ENCODE measurements at places on chromosomes 6 and 20. TPM values are rescaled to one million over a fixed set of nuclear protein-coding genes. Genes with fewer than 3 reads are reported as not detected.

- DNase-seq = no peak
Observed at GRCh38 chr6:43703512-43704429, 16.2 kb upstream of the MRPS18A start.

- no peak for DNase-seq
Observed at GRCh38 chr20:18527836-18528235, 20.1 kb downstream of the SEC23B start.

- DNase-seq = no peak
Observed at GRCh38 chr20:19211252-19211651, 1.2 kb upstream of the SLC24A3 start.

DNA sequence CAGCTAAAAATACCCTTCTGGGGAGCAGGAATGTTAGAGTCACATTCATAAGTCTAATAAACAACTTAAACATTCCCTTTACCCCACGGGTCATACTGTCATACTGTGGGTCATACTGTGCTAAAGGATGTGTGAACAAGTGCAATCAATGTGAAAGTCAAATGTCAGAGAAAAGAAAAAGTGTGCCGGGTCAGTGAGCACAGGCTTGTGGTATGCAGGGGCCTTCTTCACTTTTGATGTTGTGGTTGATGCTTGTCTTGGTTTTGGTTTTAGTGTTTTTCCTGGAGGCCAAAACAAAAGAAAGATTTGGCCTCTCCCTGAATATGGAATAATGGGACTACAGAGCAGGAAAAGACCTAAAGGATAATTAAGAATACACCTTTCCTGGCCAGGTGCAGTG lies 267.9 kb upstream of the PLN start:
- no peak for DNase-seq

DNA sequence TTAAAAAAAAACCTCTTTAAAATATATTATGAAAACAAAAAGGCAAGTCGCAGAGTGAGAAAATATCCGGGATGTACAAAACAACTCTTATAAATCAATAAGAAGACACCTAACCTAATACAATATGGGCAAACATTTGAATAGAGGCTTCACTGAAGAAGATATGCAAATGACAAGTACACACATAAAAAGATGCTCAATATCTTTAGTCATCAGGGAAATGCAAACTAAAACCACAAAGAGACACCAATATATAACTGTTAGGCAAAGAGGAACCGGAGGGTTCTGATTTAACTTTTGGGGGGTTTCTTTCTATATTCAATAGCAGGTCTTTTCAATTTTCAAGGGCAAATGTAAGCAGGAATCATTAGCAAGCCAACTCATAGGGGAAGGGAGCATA lies 480.7 kb upstream of the SPTLC3 start:
- no peak for DNase-seq

GRCh38 chr20:60820918-60821317 lies 431.1 kb upstream of the CDH4 start:
- DNase-seq = no peak

The TGM3 gene
- not detected for total RNA-seq

The TINAG gene
- 17.9 TPM for total RNA-seq

The PHACTR3 gene
- total RNA-seq = 0.06 TPM

The BHLHE23 gene
- total RNA-seq = not detected

The HLA-DOB gene
- 0.58 TPM for total RNA-seq

The CCN2 gene
- 40.1 TPM for total RNA-seq

The IRF4 gene
- total RNA-seq = not detected
